ENCODE measurements at places on chromosomes 5 and 9.

DNA sequence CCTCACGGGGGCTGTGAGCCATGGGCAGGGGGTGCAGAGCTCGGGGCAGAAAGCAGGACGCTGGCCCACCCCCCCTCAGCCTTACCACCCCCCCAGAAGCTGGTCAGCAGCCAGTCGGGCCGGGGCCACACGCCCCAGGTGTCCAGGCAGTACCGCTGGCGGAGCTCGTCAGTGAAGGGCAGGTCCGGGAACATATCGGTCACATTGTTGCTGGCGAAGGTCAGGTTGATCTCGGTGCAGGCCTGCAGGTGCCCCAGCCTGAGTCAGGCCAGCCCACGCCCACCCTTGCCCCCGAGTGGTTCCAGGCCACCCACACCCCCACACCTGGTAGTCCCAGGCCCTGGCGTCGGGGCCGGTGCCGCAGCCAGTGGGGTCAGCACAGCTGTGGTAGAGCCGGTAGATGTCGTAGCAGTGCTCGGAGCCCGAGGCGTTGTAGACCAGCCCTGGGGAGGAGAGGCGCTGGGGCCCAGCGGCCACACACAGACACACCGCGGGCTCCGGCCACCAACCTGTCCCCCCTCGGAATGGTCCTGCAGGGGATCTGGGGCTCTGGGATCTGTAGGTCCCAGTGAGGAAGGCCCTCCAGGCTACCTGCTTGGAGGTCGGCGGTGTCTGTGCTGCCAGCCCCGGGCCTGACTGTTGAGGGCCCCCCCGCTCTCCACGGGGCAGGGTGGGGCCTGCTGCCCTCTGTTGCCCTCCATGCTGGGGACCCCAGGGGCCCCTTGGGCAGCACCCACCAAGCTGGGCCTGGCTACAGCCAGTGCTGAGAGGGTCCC lies 2.6 kb downstream of the DPP7 start:
- no peak for DNase-seq

DNA sequence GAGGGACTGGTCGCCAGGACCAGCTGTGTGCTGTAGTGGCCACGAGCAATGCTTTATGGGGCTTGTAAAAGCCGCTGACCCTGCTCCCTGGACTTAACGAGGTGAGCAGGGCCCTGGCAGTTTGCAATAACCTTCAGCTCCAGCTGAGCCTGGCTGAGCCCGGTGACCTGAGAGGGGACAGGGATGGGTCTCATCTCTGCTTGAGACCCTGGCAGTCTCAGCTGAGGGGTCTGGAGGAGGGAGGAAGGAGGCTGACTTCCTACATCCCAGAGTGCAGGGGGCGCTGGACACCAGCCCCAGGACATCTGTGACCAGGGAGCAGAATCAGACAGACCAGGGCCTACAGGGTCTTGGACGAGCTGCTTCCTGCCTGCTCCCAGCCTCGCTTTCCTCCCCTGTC lies 277.5 kb upstream of the MVB12B start:
- DNase-seq: no peak

DNA sequence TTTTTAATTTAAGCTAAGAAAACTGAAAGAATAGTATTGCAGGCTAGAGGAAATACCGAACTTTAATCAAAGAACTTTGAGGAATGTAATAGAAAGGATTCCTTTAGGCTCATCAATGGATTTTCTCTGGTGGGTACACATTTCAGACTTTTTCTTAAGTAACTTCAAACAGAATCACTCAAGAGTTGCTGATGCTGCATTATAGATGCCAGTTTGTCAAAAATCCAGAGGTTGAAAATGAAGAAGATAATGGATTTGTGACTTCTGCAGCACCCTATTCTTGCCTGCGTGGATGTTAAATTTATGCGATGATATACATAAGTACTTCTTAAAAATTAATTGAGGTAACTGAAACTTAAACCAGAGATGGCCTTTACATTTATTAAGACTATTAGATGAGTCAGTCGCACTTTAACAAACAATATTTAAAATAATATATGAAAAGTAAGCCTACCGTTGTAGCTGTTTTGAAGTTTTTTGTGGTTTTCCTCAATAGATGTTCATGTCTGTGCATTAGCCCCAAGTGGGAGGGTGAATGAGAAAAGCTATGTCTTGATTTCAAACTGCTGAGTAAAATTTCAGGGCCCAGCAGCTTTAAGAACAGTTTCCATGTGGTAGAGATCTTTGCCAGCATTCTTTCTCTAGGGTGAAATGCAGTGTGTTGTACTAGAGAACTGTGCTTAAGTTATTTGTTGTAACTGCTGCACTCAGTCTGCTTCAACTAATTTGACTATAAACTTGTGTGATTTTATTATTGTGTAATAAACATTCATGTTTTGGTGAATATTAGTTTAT lies at the start of gene OGN:
OGN (minus strand) TSS at position 537 of the 795 bp plus-strand sequence. CDS start 1,171 bp downstream, outside the sequence.
- no peak for DNase-seq

DNA sequence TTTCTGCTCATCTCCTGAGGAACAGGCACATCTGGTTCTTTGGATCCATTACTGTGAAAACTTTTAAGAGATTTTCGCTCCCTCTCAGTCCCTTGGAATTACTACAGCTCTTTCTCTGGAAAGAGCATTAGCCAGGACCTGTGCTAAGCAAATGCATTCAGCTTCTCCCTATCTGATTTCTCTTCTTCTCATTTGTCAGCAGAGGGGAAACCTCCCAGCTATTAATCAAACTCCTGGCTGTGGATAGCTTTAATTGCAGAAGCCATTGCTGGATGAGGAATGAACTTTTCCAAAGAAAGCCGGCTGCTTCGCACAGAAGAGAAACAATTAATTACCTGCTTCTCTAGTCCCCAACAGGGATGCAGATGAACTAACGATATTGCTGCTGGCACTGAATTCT lies 37.9 kb downstream of the TLR4 start:
- no peak for DNase-seq

DNA sequence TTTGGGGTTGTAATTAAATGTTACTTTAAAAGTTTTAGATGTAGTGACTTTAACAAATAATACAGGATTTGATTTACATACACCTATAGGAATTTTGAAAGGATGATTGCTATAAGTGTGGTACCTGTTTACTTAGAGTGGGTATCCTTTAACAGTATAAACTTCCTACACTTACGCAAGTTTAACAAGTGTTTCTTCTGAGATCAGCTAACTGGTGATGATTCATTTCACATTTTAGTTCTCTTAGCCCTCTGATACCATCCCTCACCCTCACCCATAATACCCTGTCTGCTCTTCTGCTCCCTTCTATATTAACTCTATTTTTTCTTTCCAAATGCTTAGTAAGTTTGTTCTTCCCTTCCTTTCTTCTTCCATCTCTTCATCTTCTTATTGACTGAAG lies 197.9 kb downstream of the GDNF start:
- DNase-seq: no peak

- no peak for DNase-seq
These were observed 232.5 kb downstream of the FBXL17 start for GRCh38 chr5:108149369-108149768.

GRCh38 chr9:127783111-127784008 lies 2.5 kb upstream of the CDK9 start:
- peak; percentile 46 for DNase-seq

DNA sequence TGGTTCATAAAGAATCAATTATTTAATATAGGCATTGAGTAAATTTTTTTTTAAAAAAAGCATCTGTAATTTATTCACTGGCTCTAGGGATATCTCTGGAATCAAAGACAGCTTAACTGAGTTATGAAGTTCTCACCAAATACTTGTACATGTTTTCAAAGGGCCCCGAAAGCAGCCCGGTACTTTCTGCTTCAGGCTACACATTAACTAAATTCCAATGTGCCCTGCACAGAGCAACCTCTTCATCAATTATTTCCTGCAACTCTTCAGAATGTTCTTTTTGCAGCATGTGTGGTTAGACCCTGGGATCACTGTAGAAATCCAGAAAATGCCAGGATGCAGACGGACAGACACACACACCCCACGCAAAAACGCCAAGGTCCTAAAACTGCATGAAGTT lies 209.0 kb downstream of the EFNA5 start:
- DNase-seq: no peak

DNA sequence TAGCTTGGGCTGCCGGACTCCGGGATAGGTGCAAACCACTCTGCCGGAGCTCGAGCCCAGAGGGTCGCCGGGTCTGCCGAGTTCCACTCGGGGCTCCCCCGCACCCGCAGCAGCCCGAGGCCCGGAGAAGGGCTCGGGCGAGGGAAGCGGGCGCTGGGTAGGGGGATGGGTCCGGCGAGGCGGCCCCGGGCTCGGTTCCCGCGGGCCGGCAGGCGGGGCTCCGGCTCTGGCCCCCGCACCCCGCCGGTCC lies 507 bp downstream of the RICTOR start:
- DNase-seq: no peak

- DNase-seq: no peak
These were observed 105.3 kb downstream of the SIL1 start for GRCh38 chr5:139092741-139093343.

- DNase-seq: no peak
These were observed 502.5 kb upstream of the ARRDC3 start for GRCh38 chr5:91885291-91886265.

- DNase-seq: no peak
These were observed 4.1 kb downstream of the QSOX2 start for GRCh38 chr9:136241542-136241941.

- DNase-seq: no peak
These were observed 81.6 kb upstream of the CKMT2 start for GRCh38 chr5:81151546-81151945.
